ENCODE measurements at places on chromosomes 5 and 9.

- DNase-seq = no peak
These were observed 17.5 kb downstream of the TNIP1 start for GRCh38 chr5:151063142-151063989.

GRCh38 chr9:137582286-137582860 is 3.6 kb upstream of the DPH7 start:
- no peak for DNase-seq

GRCh38 chr5:32559411-32559810 is 25.9 kb upstream of the SUB1 start:
- DNase-seq = no peak

DNA sequence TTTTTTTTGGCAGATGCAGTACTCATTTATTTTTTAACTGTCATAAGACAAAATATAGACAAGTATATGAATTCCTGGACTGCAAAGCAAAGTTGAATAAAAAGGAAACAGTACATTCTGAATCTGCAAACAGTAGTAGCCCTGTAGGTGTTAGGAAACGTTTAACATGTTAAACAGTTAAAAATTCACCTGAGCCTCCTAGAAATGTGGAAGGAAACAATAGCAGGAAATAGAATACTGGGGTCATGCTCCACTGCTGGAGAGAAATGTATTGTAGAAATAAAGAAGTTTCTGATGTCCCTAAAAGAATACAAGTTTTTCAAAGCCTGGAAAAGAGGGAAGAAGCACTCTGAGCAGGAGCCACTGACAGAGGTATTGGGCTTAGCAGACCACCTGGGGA is 866.0 kb downstream of the PTPRD start:
- no peak for DNase-seq

GRCh38 chr9:110050925-110051355 is 157.0 kb downstream of the C9orf152 start:
- DNase-seq = peak; percentile 24

- no peak for DNase-seq
These were observed 45.9 kb downstream of the SFXN1 start for GRCh38 chr5:175524211-175524610.

DNA sequence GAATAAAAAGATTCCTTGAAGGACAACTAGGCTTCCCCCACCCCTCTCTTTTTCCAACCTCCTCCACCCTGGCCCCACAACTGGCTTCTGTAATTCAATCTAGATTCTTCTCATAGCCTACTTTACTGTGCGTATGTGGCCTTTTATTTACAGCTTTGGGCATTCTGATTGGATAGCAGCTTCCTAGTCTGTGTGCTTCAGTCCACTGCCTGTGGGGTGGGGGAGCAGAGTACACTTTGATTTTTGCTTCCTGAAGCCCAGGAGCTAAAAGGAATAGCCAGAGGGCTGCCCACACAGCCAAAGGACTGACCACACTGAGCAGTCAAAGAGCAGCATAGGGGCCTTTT is 30.4 kb downstream of the RUSC2 start:
- DNase-seq = no peak

GRCh38 chr5:128579639-128580038 is 41.6 kb upstream of the FBN2 start:
- DNase-seq = no peak

All from naive B cell (primary cell).